ENCODE measurements at places on chromosomes 1 and 21.

DNA sequence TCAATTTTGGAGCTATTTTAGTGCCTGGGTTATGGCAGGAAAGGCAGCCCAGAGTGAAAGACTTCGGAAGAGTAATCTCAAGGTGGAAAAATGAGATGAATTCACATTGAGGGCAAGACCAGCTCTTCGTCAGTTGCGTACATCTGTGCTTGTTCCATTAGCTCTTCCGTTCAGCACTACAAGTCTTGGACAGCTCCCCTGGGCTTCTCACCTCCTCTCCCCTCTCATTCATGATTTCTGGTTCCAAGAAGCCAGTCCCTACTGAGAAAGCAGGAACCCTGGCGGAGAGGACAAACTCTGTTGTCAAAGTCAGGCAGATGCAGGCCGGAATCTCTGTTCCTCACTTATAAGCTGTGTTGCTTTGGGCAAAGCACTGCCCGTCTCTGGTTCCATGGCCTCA is 76.5 kb downstream of the ACTL8 start:
- no peak for DNase-seq

DNA sequence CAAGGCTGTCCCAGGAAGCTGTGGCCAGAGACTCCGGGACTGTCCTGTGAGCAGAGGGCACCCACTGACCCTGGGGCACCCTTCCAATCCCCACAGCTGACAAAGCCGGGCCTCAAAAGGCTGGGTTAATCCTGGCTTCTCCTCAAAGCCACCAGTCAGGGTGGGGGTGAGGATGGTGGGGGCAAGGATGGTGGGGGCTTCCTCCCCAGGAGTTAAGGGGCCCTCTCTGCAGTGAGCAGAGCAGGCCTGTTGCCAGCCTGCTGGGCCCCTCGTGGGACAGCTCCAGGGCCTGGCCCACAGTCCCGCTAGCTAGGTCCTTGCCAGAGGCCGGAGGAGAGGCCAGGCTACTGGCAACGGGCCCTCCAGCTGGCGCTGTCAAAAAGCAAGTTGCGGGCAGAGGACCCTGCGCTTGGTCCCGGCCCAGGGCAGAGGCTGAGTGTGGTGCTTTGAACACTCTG is 37.9 kb upstream of the CCDC27 start:
- DNase-seq, result no peak

GRCh38 chr1:10728595-10729410 is 67.6 kb downstream of the CASZ1 start:
- DNase-seq, result peak; percentile 53

DNA sequence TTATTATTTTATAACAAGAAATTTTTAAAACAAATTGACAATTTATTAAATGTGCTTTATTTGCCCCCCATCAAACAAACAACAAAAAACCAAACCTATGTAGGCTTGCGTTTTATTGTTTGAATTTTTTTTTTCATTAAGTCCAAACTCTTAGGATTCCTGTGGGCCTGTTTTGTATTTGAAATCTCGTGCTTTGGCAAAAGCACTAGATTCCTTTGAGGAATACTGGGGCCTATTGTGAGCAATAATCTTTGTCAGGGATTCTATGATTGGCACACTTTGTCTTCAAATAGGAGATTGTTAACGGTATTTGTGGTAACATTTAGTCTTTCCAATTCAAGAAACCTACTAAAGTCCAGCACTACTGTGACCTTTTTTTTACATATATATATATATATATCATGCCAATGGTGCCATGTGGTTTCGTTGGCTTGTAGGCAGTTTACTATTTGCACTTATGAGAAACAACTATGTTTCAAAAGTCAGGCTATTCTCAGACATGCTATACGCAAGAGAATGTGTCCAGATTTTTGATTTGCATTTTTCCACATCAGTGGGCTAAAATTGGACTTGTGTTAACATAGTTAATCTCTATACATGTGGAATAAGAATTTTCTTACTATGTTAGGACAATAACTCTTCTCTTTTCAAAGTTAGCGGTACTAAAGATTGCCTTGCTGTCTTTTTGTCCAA is 70.4 kb upstream of the GREM2 start:
- no peak for DNase-seq

DNA sequence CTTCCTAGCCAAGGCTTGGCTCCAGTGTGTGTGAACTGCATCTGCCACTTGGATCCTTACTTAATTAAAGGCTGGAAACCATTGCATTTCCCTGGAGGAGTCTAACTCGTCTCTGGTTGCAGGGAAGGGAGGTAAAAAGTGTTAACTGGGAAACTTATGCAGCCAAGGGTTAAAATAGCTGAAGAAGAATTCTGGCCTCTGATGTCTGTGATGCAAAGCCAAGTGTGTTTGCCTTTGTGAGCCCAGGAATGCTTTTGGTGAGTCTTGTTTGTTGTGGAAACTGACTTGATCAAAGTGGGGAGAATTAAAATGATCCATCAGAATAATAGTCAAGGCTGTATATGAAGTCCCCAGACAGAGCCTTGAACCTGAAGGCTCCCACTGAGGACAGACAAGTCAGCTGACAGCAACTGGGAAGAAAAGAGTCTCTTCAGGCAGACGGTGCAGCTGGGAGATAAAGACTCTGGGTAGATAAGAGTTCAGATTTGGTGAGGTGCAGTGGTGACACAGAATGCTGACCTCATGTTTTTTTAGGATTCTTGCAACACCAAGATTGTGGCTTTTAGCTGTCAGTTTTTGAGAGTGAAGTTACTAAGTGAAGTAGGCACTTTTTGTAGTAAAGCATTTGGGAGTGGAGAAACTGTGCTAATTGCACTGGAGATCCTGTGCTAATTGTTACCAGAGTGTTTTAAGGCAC is 59.5 kb upstream of the WLS start:
- DNase-seq, result no peak

GRCh38 chr21:15250384-15250783 is 185.6 kb upstream of the NRIP1 start:
- DNase-seq, result no peak

DNA sequence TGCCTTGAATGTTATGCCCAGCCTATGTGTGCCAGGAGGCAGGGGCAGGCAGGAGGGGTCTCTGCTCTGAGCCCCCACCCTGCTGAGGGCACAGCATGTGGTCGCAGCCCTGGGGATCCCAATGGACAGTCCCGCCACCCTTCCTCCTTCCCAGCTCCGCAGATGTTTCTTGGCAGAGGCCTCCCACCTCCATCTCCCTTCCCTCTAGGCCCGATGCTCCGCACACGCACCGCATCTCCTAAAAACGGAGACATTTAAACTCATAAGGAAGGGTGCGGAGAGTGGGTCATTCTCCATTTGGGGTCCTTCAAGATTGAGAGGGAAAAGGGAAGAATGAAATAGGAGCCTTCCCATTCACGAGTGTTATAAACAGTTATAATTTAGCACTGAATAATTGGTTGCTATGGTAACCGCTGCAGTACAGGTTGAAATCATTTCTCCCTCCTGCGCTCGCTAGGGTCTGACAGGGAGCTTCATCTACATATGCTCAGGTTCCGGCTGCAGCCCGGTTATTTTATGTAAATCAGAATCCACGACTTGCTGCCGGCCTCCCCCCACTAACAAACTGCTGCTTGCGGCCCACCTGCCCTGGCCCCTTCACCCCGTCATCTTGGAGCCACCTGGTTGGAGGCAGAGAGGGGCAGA is 16.0 kb downstream of the CHD5 start:
- no peak for DNase-seq

All from NCI-H510A treated with DMSO at 0.1 percent for 48 hours (cell line).